ENCODE measurements at places on chromosomes 12 and 14. TPM values are rescaled to one million over a fixed set of nuclear protein-coding genes. Genes with fewer than 3 reads are reported as not detected.

SCNN1A gene
- total RNA-seq, result 142 TPM

GRCh38 chr12:108839018-108839889, 18.1 kb downstream of the SSH1 start:
- no peak for ATAC-seq

DNA sequence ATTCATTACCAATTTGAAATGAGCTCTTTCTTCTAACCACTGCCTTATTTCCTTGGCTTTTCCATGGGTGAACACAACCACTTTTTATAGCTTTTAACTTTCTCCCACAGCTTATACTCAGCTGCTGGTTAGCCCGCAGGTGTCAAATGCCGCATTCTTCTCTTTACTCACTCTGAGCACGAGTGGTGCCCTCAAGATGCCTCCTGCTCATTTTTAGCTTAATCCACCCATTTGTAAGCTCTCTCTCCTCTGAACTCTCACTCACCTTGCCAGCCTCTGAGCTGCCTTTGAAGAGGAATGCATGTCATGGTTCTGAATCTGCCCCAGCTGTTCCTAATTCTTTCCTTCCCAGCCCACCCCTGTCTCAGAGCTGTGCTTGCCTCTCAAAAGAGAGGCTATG, 449.4 kb upstream of the PRICKLE1 start:
- ATAC-seq, result no peak

GRCh38 chr14:93173943-93174395, 10.7 kb downstream of the MOAP1 start:
- ATAC-seq, result peak; percentile 51

DNA sequence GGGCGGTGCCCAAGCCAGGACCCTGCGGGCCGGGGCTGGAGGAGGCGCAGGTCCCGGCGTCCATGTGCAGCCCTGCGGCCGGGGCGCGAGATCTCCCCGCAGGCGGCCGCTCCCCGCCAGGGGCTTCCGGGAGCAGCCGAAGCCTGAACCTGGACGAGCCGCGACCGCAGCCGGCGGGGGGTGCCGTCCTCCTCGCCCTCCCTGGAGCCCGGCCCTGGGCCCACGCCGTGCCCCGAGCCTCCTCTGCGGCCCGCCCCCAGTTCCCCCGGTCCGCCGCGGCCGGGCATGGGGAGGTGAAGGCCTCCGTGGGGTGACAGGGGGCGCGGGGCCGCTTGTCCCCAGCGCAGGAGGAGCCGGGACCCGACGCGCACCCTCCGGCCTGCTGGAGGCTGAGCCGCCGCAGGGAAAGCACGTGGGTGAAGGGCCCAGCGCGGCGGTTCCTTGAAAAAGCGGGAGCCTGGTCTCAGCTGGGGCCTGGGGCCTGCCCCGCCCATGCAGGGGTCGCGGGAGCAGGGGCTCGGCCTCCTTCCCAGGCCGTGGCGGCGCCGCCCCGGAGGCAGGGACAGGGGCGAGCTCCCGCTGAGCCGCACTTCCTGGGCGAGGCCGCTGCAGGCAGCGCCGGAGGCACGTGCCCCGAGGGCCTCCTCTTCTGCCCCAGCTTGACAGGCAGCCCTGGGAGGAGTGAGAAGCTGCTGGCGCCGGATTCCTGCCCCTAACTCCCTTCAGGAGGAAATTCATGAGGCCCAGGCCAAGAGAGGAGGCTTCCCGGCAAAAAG, 55.6 kb upstream of the PPP2R5C start:
- ATAC-seq, result peak; percentile 60

DNA sequence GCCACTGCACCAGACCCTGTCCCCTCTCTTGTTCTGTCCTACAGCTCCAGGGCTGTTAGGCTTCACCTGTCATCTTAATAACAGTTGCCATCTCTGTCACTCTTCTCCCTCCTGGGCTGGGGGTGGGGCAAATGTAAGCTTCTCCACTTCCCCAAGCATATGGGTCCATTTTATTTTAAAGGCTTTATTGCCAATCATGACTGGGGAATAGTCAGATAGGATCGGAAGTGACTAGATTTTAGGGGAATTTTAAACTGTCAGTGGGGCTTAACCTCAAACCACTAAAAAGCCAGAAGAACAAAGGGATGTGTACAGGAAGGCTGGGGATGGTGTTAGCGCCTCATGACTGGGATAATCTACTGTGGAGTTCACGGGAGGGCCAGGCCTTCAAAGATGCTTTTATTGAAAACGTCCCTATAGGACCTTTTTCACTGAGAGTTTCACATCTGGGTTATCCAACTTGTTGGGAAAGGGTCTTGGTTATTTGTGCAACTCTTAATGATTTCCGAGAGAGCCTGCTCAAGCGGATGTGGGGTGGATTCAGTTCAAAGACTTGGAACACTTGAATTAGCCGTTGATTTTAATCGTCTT, 41.6 kb downstream of the CHST11 start:
- ATAC-seq, result no peak

DNA sequence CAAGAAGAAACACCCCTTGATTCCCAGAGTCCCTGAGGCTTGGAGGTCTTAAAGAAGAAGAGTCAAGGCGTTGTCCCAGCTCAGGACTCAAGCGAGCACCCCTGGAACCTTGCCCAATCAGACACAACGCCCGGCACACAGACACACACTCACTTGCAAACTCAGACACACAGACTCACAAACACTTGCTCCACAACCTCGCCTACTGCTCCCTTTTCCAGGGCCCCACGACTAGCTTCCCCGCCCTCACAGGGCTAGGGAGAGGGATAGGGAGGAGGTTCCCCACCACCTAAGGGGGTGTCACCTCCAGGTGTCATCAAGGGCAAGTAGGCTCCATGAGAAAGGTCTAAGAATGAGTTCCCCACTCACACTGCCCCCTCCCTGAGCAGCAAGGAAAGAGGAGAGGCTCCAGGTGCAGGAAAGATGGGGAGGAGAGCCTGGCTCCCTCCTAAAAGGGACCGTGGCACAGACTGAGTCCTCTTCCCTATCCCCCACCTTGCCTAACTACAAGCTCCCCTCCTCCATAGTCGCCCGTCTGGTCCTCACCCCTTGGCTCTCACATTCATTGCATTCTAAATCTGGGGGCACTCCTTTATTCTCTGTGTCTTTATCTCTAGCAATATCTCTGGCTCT, 717 bp downstream of the WNT10B start:
- ATAC-seq, result no peak

DNA sequence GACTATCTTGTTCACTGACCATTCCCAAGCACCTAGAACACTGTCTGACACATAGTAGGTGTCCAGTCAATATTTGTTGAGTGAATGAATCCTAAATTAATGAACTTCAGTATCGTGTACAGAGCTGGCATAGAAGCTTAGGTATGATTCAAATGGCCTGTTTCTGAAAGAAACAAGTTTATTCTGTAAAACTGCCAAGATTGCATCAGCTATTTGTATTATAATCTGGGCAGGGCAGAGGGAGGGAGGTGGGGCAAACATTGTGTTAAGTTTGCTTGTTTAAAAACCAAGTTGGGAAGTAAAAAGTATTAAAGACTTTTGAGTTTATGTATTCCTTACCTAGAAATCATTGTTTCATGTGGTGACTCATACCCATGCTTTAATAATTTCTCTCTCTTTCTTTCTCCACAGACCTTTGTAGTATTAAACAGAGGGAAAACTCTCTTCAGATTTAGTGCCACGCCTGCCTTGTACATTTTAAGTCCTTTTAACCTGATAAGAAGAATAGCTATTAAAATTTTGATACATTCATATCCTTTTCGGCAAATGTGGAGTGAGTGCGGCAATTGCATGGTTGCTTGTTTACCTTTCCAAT, 92.8 kb downstream of the SCN8A start:
- peak; percentile 87 for ATAC-seq

DNA sequence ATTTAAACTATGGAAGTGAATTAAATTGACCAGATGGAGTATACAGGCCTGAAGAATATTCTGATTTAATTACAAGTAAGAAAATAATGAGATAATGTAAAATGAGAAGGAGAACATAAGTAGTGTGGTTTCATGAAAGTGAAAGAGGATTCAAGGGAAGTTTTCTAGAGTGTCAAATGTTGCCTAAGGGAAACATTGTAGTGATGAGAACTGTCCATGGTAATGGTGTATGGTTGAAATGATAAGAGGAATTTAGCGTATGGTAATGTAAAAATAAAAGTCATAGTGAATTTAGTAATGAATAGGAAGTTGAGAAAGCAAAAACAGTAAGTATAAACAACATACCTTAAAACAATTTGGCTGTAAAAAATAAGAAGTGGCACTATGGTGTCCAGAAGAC, 1954.6 kb upstream of the FLRT2 start:
- no peak for ATAC-seq

DNA sequence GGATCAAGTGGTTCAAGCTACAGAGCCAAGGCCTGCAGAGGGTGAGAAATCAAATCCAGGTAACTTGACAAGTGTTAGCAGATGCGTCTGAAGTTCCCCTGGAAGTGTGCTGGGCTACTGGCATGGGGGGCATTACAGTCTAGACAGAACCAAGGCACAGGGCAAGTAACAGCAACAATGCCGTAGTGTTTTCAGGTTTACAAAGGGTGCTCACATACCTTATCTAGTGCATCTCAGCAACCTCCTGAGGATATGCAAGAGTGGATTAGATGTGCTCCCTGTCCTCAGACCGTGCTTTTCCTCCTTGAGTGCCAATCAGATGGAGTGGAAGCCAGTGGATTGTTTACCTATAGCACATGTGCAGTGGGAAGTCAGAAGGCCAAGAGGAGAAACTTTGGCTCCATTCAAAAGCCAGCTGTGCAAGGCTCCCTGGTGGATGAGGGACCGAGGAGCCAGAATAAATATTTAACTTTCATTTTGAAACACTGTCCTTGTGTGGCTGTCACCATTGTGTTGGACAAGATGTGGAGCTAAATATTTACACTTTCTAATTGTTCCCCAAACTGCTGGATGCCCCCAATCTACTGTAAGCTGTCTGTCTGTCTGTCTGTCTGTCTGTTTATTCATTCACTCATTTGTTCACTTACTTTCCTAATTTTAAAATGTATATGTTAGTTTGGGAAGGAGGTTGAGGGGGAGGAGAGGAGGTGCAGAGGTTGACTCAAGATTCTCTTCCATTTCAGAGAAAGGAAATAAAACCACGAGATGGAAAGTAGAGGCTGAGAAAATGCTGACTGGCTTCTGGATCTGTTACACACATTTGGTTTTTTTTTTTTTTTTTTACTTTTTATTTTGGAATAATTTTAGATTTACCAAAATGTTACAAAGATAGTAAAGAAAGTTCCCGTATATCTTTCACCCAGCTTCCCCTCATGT, 184.0 kb upstream of the PARP11 start:
- no peak for ATAC-seq

All from esophagus mucosa (tissue), 1 donor.